ENCODE measurements at places on chromosomes 2 and 18. TPM values are rescaled to one million over a fixed set of nuclear protein-coding genes. Genes with fewer than 3 reads are reported as not detected.

NEU2 gene
- not detected for polyA plus RNA-seq

CGREF1 gene
- polyA plus RNA-seq: 1.8 TPM

DNA sequence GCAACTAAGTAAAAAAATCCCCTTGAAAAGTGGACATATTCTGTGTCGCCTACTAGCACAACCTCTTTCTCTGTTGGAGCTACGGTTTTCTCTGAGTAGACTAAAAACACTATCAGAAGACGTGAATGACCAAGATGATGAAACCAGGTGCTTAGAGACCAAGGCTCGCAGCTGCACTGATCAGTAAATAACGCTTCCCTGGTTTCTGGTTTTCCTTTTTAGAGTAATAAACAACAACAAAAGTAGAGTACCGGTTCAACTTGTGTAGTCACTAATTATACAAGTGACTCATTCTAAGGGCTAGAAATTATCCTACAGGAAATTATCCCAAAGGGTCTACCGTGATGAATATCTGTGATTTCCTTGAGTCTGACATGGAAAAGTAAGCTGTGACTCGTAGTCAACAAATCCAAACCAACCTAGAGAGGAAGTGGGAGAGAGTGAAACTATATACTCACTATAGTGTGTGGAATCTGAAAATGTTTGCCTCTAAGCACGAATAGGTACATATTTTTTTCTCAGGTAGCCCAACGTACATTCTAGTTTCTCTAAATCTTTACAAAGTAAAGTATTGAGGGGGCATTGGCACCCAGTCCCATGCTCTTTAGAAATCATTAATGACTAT lies 17.8 kb downstream of the RASGRP3 start:
- DNase-seq: no peak

KHK gene
- polyA plus RNA-seq: 2.1 TPM

- no peak for DNase-seq
Observed at GRCh38 chr2:205212357-205212756, 469.9 kb upstream of the NRP2 start.

- no peak for DNase-seq
Observed at GRCh38 chr2:72494392-72494791, 331.4 kb downstream of the EXOC6B start.

GRCh38 chr18:78228974-78229373 lies 750.6 kb upstream of the SALL3 start:
- no peak for DNase-seq

FBXO41 gene
- 0.15 TPM for polyA plus RNA-seq

Measured in muscle of arm (tissue), 14 donors.